ENCODE measurements at places on chromosomes 5 and 9.

GRCh38 chr9:120714088-120714845 lies at the start of gene MEGF9:
Gene MEGF9, minus strand, starts transcription at chr9:120714470. Its CDS starts 112 bp downstream, at chr9:120714358.
- ATAC-seq: peak; percentile 94

DNA sequence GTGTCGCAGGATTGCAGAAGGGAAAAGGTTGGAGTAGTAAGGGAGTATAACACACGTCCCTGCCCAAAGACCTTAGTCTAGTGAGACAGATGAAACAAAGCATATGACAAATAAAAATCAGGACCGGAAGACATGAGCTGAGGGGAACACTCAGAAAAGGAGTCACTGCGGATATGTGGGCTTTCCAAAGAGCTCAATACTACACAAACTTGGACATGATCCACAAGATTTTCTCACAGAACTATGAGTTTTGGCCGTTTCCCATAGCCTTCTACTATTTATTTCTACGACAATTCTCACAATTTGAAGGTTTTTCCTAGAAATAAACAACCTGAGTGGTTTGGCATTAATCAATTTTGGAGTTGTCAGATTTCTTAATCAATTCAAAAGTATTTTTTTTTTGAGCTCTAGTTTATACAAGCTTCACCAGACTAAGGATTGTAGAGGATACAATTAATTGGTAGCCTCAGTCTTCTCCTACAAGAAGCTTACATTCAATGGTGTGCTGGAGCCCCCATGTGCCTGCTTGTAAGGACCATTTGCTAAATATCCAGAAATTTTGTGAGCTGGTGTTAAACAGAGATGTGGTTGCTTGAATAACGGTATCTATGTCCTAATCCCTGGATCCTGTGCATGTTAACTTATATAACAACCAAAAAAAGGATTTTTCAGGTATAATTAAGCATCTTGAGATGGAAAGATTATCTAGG lies 91.4 kb downstream of the ADAMTS12 start:
- no peak for ATAC-seq

DNA sequence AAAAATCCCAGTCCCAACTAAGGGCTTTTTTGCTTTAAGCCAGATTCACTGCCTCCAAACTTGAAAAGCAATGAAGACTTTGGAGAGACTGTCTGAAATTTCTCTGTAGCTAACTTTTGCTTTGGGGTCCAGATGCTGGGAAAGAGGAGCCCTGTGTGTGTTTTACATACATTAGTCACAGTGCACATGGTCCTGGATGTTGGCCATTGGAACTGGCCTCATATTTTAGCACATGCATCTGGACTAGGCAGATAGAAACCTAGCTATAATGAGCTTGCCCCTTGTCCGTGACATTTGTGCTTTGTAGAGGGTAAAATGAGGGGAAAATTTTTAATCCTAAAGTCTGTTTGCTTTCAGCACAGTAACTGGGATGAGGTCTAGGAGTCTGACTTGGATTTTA lies 421.7 kb downstream of the CDK5RAP2 start:
- no peak for ATAC-seq

DNA sequence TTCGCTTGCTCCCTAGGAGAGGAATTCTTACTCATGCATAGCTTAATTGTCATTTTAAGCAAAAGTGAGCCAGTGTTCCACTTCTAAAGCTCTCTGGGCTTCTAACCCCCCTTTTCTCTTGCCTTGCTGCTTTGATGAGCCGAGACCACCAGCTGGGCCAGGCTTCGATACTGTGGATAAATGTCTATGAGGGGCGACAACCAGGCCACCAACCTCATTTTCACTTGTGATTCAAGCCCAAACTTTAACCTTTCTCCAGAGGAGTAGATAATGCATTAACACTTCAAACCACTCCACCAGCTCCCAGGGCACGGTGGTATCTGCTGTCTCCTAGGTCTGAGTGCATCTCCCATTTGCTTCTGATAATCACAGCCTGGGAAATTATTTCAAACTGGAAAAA lies 205.6 kb downstream of the PSAT1 start:
- no peak for ATAC-seq

DNA sequence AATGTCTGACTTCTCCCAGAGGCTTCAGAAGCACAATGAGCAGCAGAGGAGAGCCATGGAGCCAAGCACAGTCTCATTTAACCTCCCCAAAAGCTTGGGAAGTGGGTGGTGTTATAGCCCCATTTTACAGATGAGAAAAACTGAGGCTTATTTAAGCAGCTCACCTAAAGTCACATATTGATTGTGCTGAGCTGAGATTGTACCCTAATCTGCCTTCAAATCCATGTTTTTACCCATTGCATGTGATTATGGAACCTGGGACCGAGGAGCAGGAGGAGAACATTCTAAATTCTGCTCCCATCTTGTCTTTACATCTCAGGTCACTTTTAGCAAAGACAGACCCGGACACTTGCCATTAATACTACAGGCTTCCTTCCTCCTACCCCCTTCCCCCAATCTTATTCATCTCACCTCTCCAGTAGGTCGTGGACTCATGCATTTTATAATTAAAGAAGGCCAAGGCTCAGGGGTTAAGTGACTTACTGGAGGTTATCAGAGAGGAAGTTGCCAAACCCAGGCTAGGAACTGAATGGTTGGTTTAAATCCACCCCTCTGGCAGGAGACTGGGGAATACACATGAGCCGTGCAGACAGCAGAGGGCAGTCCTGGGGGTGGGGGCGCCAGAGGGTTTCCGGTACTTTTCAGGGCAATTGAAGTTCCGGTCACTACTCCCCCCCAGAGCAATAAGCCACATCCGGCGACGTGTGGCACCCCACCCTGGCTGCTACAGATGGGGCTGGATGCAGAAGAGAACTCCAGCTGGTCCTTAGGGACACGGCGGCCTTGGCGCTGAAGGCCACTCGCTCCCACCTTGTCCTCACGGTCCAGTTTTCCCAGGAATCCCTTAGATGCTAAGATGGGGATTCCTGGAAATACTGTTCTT lies 51.0 kb upstream of the IL17B start:
- ATAC-seq: no peak

DNA sequence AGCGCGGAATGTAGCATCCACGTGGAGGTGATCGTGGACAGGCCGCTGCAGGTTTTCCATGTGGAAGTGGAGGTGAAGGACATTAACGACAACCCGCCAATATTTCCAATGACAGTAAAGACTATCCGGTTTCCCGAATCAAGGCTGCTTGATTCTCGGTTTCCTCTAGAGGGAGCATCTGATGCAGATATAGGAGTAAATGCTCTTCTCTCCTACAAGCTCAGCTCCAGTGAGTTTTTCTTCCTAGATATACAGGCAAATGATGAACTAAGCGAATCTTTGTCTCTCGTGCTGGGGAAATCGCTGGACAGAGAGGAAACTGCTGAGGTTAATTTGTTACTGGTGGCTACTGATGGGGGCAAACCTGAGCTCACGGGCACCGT lies 598 bp downstream of the PCDHA2 start:
- ATAC-seq: no peak

GRCh38 chr5:20000416-20000815 lies 12.4 kb upstream of the CDH18 start:
- ATAC-seq: no peak

DNA sequence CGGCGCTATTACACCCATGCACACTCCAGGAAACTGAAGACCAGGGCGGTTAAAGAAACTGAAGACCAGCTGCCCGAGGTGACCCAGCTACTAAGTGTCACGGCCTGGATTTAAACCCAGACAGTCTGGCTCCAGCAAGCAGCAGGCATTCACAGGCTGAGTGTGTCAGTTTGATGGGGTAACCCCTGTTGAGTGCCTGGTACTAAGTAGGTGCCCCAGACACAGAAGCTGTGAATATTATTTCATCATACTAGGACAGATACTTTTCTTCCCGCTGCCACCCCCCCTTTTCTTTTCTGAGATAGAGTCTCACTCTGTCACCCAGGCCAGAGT lies 7.3 kb downstream of the ENG start:
- no peak for ATAC-seq

- ATAC-seq: peak; percentile 31
Measured at GRCh38 chr5:103667068-103667467, 104.5 kb upstream of the NUDT12 start.

DNA sequence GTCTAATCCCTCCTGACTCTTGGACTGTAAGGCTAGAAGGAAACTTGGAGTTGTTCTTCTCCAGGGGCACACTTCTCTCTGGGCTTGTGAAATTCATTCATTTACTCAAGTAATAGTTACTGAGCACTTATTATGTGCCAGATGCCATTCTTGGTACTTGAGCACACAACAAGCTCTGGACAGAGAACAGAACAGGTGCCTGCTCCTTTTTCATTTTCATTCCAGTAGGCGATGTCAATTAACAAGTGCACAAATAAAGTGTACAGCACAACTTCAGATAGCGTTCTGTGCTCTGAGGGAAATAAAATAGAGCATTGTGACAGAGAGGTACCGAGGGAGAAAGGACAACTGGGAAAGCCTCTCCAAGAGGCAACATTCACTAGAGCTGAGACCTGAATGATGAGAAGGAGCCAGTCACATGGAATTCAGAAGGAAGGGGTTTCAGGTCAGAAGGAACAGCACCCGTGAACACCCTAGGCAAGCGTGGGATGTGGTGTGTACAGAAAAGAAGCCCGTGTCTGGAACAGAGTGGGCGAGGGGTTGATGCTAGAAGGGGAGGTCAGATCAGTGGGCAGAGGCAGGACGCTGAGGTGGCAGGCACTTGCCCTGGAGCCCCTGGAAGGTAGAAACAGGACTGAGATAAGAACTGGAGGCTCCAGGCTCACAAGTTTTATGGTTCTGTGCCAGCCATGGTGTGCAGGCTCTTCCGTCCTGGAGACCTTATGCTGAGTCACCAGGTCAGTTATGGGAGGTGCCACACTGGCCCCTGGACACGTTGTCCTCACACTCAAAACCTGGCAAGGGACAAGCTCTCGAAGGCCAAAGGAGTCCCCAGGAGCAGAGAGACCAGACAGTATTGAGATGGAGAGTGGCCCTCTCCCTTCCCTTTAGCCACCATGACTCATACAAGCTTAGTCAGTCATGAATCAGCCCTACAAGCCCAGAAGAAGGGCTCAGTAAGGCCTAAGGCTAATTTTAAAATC lies 7.2 kb upstream of the ABLIM3 start:
- peak; percentile 89 for ATAC-seq

DNA sequence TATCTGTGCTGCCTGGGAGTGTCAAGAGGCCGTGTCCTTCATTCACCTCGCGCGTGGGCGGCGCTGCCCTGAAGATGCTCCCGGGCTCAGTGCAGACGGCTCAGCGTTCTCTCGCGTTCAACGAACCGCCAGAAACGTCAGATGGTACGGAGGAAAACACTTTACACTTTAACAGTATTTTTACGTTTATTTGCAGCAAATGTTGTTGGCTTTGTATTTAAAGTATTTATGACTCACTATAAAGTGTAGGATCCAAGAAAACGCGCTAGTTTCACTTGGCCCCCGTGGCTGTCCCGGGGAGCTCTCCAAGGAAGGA lies 544 bp upstream of the ERCC6L2 start:
- ATAC-seq: peak; percentile 18

DNA sequence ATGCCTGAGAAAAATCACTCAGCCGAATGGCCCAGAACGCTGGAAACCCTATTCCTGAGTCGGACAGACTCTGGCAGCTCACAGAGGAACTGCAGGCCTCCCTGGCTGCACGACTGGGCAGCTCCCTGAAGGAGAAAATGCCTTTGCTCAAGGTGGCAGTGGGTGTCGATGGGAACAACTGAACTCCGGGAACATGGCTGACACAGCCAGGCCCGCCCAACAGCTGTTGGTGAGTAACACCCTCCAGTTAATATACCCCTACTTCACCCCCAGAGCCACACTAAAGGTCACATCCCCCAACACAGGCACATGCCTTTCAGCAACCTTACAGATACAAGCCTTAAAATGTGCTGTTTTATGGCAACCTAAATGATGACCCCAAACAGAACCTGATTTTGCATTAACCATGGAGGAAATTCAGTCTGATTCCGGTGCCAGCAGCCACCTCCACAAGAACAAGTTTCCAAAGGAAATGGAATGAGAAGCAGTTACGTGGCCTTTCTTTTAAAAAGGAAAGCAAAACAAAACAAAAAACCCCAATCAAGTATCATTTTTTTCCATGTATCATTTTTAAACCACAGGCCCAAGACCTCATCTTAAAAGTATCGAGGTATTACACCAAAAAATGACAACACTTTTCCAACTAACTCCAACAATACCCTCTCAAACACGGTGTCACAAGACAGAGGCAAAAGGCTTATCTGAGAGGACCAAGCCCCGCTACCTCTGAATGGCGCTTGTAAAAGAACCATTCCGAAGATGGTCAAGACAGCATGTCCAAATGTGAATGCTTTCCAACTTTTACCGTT lies 3.1 kb downstream of the KLF9 start:
- no peak for ATAC-seq

- ATAC-seq: no peak
Measured at GRCh38 chr9:86978922-86979474, 31.7 kb upstream of the GAS1 start.

GRCh38 chr9:70573308-70573707 lies 158.9 kb upstream of the KLF9 start:
- ATAC-seq: no peak

DNA sequence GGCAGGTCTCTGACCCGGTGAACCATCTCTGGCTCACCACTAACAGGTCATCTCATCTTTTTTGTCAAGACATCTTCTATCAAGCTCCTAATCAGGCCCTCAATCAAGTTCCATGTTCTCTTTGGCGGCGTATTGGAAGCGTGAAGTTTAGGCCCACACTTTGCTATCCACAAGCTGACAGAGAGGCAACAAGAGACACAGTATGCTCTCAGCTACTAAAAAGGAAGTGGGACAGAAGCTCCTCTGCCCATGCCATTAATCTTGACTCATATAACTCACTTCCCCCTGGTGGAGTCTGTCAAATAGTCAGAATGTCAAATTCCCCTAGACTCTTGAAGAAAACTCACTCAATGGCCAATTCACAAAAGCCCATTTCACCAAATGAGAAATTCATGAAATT lies 77.6 kb upstream of the TMC1 start:
- ATAC-seq: no peak

DNA sequence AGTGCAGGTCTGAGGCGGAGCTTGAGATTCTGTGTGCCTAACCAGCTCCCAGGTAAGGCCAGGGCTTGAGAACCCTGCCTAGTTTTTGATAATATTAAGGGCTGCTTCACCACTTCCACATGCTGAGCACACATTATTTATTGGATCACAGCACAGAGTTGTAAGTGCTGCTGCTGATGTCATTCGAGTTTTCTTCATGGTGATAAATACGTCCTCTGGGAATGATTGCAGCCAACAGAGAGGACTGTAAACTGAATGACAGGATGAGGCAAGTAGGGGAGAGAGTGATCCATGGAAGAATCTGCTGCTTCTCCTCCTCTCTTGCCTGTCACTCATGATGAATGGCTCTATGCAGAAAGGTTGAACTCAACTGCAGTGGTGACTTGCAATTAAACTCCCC lies 77.9 kb upstream of the VPS13A start:
- ATAC-seq: peak; percentile 99

GRCh38 chr5:66129144-66129543 lies 15.0 kb upstream of the SREK1 start:
- peak; percentile 32 for ATAC-seq

- ATAC-seq: peak; percentile 50
Measured at GRCh38 chr9:113523421-113524141, 60.1 kb downstream of the RGS3 start.

GRCh38 chr5:133032852-133033742 lies 6.7 kb upstream of the ZCCHC10 start:
- peak; percentile 39 for ATAC-seq

GRCh38 chr5:39955156-39955555 lies 530.4 kb upstream of the DAB2 start:
- no peak for ATAC-seq
